ENCODE measurements at places on chromosomes 7 and 10.
A peak's percentile ranks its signal among the peaks of the same experiment; 100 is the strongest.

DNA sequence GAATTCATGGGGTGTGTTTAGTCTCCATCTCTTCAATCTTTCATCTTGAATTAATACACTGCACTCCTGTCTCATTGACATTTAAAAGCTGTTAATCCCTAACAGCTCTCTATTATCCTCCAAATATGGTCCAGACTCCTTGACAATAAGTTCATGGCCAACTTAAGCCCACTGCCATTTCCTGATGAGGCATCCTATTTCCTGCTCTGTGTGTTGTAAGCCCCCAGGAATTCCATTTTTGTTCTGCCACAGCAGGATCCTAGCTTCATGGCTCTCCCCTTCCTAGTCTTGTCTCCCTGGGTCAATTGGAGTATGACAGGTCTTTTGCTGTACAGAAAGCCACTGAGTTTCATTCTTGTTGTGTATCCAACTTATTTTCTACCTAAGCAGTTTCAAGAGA lies 218.8 kb downstream of the OTUD1 start:
- DNase-seq, result no peak

DNA sequence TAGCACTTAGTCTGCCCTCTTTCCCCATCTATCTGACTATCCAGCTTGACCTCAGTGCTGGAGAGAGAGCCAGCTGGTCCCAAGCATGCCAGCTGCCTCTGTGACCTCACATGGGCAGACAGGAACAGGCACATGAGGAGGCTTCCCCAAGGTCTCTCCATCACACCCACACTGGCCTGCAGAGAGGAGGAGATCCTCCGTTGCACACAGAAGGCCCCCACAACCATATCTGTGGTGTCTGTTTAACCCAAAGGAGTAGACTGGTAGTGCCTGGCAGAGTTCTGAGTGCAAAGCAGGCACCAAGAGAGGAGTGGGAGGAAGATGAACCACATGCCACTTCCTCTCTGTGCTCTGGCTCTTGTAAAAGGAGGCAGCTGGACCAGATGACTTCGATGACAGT lies 4.8 kb upstream of the ANK3 start:
- no peak for DNase-seq

GRCh38 chr10:13110908-13111307 lies 10.9 kb downstream of the OPTN start:
- no peak for DNase-seq

DNA sequence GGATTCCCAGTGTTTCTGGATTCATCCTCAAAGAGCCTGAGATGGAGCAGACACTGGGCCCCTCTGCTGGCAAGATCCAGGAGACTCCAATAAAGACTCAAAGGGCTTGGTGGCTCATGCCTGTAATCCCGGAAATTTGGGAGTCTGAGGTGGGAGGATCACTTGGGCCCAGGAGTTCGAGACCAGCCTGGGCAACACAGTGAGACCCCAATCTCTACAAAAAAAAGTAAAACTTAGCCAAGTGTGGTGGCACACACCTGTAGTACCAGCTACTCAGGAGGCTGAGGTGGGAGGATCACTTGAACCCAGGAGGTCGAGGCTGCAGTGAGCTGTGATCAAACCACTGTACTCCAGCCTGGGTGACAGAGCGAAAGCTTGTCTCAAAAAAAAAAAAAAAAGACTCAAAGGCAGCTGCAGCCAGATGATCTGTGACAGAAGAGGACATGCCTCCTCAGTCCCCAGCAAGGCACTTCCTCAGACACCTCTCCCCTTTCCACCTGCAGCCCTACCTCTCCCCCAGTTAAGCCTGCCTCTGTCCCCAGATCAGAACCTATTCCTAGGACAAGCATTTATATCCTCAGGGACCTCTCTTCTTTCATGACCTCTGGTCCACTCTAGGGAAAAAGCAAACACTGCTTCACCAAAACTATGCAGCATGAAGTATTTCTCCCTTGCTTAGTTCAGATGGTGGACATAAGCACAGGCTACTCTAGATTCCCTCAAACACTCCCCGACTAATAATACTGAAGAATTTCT lies 27.9 kb downstream of the PDLIM1 start:
- DNase-seq, result no peak

DNA sequence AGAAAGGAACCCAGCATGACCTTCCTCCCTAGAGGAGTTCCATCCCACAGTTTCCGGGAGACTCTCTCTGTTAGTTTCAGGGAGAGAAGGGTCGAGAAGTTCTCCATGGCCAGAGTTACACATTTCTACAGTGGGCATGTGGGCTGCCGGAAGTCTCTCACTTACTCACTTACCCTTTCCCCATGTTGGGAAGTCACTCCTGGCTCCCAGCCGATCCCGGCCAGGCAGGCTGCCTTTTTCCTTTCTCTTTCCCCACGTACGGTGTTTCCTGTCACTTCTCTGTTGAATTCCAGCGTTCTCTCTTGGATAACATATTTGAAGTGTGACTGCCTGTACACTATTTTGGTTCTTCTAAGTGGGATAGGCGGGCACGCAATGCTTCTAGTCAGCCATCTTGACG lies 3.5 kb downstream of the TEX36 start:
- DNase-seq, result no peak

DNA sequence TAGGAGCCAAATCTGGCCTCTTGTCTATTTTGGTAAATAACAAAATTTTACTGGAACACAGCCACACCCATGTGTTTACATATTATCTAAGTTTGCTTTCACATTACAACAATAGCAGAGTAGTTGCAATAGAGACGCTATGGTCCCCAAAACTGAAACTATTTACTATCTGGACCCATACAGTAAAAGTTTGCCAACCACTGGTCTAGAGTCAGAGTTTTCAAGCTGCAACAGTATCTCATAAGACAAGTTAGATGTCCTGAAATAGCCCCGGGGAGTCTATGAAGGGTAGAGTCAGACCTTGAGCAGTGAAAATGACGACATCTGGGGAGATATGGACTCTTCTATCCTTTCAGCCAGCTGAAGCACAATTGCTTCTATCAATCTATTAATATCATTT lies 74.2 kb downstream of the CTNNA3 start:
- DNase-seq, result no peak

GRCh38 chr10:11697718-11698527 lies 44.3 kb upstream of the ECHDC3 start:
- DNase-seq, result no peak

- no peak for DNase-seq
These were observed 55.3 kb downstream of the PAXIP1 start for GRCh38 chr7:154947604-154948003.

GRCh38 chr7:108196004-108196403 lies 65.8 kb upstream of the LAMB4 start:
- no peak for DNase-seq

GRCh38 chr7:26356929-26357798 lies 65.5 kb downstream of the SNX10 start:
- DNase-seq, result no peak

DNA sequence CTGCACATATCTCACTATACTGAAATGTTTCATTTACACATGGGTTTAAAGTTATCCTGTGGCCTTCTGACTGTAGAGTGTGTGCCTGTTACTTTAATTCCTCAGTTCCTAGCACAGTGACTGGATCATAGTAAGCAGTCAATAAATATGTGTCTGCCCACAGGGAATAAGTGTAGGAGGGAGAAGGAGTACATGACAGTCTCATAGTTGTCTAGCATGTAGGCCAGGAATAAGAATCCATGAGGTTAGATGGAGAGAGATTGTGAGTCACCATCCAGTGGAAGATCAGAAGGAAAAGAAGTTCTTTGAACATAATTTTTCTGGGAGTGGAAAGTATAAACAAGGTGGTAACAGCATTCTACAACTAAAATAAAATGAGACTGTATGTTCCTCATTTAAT lies 36.6 kb upstream of the SEMA3A start:
- DNase-seq, result no peak

- DNase-seq, result no peak
These were observed 86.2 kb upstream of the ANLN start for GRCh38 chr7:36303202-36304098.

- DNase-seq, result no peak
These were observed 102.0 kb upstream of the ARMC3 start for GRCh38 chr10:22825841-22826240.

- DNase-seq, result peak; percentile 37
These were observed 10.6 kb downstream of the HABP2 start for GRCh38 chr10:113563306-113564088.

- no peak for DNase-seq
These were observed 11.7 kb downstream of the CPA5 start for GRCh38 chr7:130356121-130356875.

DNA sequence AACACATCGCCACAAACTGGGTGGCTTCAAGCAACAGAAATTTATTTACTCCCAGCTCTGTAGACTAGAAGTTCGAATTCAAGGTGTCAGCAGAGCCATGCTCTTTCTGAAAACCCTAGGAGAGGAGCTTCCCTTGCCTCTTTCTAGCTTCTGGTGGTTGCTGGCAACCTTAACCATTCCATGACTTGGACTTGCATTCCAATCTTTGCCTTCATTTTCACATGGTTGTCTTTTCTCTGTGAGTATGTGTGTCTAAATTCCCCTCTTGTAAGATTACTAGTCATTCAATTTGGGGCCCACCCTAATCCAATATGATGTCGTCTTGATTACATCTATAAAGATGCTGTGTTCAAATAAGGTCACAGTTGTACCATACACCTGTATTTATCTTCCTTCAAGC lies 65.9 kb upstream of the PRKG1 start:
- DNase-seq, result no peak

DNA sequence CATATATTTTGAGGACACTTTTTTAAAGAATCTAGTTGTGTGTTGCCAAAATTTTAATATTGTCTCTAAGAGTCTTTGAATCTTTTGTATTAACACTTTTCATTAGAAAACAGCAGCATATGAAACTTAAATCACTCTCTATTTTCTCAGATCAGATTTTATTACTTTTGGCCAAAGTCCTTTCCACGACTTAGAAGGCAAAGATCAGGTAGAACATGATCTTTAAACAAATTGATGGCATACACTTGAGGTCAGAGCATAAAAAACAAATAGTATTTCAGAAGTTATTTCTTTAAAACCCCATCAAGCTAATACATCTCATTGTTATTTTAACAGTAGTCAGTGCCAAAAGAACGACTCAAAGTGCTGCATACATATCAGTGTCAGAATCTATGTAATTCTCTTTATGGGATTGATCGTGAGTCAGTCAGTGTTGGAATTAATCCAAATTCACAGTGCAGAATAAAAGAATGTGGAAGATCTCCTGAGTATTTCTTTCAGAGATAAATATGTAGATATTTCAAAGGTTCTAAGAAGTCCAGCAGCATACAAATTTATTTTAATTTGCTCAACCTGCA lies 9.6 kb upstream of the AGMO start:
- DNase-seq, result no peak

DNA sequence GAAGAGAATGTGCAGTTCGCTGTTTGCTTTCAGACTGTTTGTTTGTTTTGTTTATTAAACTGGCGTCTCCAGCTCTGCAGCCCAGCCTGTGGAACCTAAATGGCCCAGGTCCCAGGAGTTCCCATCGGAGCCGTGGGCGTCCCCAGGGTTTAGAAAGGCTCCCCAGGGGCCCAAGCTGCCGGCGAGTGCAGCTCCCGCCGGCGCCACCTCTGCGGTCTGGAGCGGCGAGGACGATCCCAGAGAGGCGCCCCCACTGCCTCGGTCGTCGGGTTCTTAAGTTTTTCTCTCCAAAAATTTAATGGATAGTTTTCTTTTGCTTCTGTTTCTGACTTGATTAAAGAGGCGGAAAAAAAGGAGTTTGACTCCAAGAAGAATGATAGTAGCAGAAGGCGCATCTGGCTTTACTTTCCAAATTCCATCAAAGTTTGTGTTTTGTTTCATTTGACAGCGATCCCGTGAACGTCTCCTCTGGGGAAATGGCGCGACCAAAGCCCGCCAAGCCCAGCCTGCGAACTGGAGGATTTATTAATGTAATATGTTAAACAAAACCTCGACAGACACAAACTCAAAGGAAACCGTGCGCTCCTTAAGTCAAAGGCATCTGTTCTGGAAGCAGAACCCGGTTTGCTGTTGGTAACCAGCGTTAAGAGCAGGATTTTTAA lies 718 bp upstream of the FZD1 start:
- no peak for DNase-seq

DNA sequence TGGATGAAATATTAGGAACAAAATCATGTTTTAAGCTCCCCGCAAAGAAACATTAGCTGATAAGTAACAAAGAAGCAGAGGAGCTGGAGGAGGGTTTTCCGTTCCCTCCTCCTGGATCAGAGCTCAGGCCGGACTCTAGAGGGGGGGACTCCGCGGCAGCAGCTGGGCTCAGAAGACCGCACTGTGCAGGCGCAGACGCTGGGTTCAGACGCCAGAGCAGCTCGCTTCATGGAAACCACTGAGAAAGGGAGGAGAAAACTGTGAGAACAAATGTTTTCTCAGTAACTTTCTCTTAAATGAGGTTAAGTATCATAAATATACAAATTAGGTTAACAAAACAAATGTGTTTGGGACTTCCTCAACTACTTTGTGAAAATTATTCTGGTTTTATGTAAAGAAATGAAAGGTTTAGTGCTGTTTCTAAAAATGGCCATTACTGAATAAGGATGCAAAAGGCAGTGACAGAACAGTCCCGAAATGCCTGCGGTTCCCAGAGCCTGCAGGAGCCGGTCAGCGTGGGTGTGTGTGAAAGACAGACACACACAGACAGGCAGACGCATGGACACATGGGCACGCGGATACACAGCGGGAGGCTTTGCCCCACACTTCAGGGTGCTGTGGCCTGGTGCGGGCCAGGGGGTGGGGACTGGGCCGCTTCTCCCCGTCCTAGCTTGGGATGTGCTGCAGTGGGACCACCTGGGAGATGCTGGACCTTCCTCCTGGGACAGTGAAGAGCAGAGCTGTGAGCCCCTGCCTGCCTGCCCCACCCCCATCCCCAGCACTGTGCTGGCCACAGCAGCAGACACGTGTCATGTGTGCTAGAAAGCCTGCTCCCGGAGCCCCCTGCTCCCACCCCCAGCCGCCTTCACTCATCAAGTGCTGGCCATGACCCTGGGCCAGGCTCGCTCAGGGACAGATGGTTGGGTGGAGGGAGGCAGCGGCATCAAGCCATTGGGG lies 20.3 kb upstream of the ADGRA1 start:
- no peak for DNase-seq

DNA sequence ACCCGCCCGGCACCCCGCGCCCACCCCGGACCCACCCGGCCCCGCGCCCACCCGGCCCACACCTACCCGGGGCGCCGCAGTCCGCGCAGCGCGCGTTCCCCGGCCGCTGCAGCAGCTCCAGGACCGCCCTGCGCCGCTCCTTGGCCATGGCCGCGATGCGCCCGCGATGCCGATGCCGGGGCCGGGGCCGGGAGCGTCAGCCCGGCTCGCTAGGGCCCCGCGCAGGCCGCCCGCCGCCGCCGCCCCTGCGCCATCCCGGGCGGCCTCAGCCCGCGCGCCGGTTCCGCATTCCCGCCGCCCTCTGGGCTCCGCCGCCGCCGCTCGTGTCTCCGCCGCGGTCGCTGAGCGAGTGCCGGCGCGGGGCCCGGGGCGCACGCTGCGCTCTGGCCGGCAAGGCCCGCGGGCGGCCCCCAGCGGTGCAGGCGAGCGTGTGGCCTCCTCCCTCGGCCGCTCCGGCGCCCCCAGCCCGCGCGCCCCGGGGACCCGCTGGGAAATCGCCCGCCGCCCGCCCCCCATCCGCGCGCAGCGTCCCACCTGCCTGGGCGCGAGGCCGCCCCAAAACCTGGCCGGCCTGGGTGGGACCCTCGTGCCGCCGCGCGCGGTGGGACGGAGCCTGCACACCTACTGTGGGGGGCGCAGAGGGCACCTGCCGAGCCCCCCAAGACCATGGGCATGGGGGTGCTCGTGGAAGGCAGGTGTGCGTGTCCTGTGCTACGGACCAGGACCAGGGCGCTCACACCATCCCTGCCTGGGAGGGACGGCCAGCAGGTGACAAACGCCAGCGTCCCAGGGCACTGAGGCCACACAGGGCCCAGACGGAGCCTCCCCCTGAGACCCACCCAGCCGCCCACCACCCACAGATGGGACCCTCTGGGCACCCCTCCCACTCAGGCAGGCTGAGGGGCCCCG lies at the start of gene ADAP1:
Gene ADAP1 (minus strand): TSS at position 351 of the 909 bp plus-strand sequence. CDS start 203 bp downstream, at position 148.
- DNase-seq, result no peak

- no peak for DNase-seq
These were observed 40.5 kb downstream of the PAPSS2 start for GRCh38 chr10:87700031-87700796.
